ENCODE measurements at places on chromosomes 5 and 9.

GRCh38 chr9:124863371-124863871, 1.5 kb downstream of the ARPC5L start:
- DNase-seq, result no peak

- no peak for DNase-seq
Measured at GRCh38 chr5:80248378-80248777, 7.5 kb downstream of the SERINC5 start.

- DNase-seq, result no peak
Measured at GRCh38 chr5:60916646-60917045, 28.2 kb downstream of the ERCC8 start.

GRCh38 chr9:105074491-105074890, 146.5 kb upstream of the ABCA1 start:
- no peak for DNase-seq

GRCh38 chr5:171589461-171589860, 170.0 kb downstream of the FGF18 start:
- DNase-seq, result no peak

- no peak for DNase-seq
Measured at GRCh38 chr9:109027176-109027575, 13.9 kb upstream of the CTNNAL1 start.

All from CD4-positive, alpha-beta T cell treated with Interleukin-12 subunit alpha and Interleukin-12 subunit beta, for 1 hour (primary cell).